ENCODE measurements at places on chromosomes 3 and 15. TPM values are rescaled to one million over a fixed set of nuclear protein-coding genes. Genes with fewer than 3 reads are reported as not detected.

Gene CLRN1
- polyA plus RNA-seq = not detected

Gene CPNE4
- 0.27 TPM for polyA plus RNA-seq

- DNase-seq = no peak
Measured at GRCh38 chr15:65375871-65376607, 1.8 kb downstream of the IGDCC3 start.

DNA sequence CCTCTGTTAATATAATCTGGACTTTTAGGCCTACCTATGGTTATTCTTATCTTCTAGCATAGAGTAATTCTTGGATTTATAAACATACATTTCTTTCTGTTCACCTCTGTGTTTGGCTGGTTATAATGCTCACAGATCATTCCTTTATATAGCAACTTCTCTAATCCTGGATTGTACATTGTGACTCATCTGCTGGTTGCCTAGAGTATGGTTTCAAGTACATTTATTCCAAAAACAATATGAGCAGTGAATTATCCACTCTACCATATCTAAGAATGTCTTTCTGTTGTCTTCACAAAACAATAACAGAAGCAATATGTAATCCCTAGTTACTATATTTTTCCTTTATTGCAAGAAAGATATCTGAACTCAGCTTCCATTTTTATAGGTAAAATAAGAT is 35.3 kb downstream of the FSIP1 start:
- DNase-seq = no peak

GRCh38 chr3:53645754-53646153 is 151.3 kb downstream of the CACNA1D start:
- DNase-seq = no peak

Measured in right renal pelvis (tissue), 4 donors.